ENCODE measurements at places on chromosomes 7 and 10. TPM values are rescaled to one million over a fixed set of nuclear protein-coding genes. Genes with fewer than 3 reads are reported as not detected.
A peak's percentile ranks its signal among the peaks of the same experiment; 100 is the strongest.

DNA sequence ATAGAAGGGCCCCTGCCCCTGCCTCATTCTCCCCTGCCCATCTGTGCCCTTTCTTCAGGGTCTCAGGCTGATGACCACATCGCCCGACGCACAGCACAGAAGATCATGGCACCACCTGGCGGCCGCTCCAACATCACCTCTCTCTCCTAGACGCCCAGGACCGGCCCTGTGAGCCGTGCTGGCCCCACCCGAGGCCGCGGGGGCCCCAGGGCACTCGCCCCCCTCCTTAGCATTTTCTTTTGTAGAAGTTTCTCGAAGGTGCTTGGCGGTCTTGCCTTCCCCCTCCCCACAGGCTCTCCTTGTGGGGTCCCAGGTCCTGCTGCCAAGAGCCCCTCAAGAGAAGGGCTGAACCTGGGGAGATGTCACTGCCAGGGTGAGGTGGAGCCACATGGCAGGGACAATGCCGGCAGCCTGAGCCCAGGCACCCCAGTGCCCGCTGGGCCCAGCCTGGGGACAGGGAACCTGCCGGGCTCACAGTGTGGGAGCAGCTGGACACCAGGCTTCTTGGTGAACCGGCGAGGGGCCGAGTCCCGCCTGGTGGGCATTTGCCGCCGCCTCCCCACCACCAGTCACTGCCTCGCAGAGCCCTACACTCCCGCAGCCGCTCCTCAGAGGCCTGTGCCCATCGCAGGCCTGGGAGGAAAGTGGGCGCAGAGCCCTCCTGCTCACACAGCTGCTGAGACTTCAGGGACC lies 18.2 kb downstream of the DPYSL4 start:
- DNase-seq: no peak

DNA sequence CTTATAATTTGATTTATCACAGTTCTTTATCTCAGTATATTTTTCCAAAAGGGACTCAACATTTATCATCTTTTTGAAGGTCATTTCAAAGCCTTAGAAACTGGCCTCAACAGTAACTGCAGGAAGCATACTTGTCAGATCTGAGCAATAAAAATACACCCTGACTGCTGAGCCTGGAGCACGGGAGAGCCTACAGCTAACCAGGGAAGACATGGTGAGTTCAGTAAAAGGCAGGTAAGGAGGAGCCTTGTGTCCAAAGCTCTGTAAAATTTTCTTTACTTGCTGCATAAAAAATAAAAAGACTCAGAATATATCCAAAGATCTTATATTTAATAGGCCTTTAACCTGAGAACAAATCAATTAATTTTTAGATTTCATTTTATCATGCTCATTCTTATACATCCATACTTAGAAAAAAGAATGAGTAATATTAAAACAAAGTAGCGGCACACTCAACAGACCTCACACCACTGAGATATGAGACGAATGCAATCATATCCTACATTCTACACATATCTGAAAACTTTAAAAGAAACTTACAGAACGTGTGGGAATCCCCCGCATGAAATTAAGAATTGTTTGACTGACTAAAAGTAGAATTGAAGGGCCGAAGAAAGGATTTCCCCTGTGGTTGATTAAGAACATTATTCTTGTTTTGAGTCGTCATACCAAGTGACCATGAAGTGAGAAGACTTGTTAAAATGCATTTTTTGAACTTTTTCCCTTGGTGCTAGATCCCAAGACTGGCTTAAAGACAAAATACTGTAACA lies 296.4 kb upstream of the MKLN1 start:
- DNase-seq: no peak

DNA sequence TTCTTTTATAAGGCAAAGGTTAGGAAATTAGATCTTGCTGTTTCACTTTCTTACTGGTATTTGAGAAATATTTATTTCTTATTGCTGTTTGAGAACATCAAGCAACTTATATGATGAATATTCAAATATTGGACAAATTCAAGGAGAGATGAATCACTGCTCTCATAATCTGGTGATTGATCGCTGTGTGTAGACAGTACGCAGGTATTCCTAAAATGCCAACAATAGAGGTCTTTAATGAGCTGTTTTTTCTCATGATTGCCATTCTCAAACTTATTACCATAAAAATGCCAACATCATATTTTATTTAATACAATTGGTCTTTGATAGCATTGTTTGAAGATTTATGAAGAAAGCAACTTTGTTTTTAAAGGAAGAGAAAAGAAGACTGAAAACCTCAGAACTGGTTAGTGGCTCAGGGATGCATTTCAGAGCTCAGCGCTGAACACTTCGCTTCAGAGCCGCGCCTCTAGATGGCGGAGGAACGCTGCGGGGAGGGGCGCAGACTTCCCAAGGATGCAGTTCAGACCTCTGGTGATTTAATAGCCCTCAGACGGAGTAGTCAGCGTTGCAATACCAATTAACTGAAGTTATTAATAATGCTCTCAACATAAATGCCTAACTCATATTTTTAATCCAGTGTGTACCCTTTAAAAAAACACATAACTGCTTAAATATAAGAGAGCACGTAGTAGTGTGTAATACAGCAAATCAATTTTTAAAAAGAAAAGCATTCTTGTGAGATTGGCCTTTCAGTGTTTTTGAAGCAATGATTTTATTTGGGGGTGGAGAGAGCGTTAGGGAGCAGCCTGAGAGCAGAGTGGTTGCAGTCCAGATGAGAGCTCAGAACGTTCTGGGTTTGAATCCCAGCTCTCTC lies 38.5 kb upstream of the STEAP4 start:
- DNase-seq: peak; percentile 82

- DNase-seq: no peak
Measured at GRCh38 chr10:104707602-104708459, 66.7 kb downstream of the SORCS3 start.

GRCh38 chr7:134908289-134908688 lies 78.0 kb upstream of the AGBL3 start:
- no peak for DNase-seq

DNA sequence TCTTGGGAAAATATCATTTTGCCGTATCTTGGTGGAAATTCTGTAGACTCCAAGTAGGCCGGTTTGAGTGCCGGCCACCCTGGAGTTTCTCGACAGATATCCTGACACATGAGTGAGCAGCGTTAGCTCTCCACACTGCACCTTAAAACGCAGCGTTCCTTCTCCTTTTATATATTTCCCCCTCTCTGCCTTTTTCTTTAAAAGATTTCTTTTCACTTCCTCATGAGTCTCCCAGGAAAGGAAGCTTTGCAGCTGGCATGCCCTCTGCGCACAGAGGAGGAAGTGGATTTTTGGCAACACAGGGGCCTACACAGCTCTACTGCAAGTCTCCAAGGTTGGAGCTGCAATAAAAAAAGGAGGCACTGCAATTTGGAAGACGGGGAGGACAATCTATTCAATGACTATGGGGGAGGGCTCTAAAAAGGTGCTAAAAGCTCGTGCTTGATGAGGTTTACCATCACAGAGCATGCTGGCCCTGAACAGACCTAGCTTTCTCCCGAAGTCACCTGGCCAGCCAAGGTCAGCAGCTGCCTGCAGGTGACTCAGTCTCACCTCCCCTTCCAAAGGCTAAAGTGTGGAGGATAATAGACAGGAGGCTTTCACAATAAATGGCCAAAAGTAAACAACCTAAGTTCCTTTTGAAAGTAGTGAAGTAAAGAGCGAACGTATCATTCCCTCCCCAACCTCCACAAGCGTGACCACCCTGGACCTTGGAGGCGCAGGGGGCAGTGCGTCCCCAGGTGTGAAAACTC lies 252.8 kb downstream of the ZMYND11 start:
- no peak for DNase-seq

- peak; percentile 88 for DNase-seq
Measured at GRCh38 chr10:49398000-49398861, 2.3 kb upstream of the DRGX start.

- no peak for DNase-seq
Measured at GRCh38 chr7:2720024-2720423, 32.0 kb downstream of the AMZ1 start.

DNA sequence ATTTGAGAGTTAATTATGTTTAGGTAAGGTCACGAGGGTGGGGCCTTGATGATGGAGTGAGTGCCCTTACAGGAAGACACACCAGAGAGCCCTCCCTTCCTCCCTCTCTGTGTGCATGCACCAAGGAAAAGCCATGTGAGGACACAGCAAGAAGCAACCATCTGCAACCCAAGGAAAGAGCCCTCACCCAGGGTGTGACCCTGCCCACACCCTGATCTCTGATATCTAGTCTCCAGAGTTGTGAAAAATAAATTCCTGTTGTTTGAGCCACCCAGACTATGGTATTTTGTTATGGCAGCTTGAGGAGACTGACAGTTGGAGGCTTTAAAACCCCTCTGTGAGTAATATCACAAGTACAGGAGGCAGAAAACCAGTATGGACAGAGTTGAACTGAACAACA lies 15.0 kb upstream of the MCM10 start:
- no peak for DNase-seq

DNA sequence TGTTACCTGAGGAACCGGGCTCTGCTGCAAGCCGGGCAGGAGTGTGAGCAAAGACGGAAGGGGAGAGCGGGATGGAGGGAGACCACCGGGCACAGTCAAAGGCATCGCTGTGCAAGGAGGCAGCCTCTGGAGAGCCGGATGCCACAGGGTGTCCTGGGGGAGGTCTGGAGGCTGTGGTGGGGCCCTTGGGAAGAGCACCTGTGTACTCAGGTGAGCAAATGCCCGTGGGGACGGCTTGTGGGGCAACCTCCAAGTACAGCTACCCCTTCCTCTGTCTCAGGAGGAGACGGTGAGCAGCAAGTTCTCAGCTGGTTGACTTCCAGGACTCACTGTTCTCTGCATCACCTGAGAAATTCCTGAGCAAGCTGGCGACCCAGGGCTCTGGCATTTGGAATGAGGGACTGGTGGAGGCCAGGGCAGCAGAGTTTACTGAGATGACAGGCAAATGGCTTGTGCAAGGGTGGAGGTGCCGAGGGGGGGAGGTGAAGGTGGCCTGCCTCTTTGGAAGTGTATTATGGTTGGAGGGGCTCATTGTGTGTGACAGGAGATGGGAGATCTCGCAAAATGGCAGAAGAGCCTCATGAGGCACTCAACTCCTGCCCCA lies 345.2 kb upstream of the SHH start:
- DNase-seq: no peak

DNA sequence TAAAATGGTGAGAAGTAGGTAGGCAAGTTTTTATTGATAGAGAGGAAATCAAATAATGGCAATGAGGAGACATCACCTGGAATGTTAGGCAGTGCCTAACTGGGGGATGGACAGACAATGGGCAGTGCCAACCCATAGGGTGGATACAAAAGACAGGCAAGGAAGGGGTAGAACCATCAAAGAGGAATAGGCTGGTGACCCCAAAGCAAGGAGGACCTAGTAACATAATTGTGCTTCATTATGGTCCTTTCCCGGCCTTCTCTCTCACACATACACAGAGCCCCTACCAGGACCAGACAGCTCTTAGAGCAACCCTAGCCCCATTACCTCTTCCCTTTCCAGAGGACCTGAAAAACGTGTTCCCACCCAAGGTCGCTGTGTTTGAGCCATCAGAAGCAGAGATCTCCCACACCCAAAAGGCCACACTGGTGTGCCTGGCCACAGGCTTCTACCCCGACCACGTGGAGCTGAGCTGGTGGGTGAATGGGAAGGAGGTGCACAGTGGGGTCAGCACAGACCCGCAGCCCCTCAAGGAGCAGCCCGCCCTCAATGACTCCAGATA lies 30.0 kb downstream of the PRSS2 start:
- no peak for DNase-seq

DNA sequence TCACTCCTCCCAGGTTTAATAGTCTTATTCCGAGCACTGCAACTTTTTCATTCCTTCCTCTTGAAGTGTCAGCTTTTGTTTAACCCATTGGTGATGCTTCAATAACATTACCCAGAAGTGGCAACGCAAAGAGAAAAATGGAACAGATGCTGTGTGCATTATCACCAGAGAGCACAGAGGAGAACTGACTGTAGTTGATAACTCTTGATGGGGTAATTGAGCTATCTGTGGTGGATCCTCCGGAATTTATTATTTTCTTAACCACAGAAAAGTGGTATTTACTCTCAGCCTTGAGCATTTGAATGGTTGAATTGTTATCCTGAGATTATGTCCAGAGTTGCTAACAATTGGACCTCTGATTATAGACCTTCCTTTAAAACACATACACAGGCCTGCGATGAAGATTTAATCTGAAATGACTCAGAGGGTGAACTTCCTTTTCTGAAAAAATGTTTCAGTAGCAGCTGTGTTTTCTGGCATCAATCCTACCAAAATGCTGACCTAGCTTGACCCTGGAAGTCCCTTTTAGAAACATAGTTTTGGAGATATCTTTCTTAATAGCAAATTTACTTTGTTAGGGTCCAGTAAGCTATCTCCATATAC lies 1584.4 kb upstream of the LRRTM3 start:
- DNase-seq: no peak

GRCh38 chr10:66964946-66965345 lies 39.1 kb downstream of the LRRTM3 start:
- DNase-seq: peak; percentile 35

DNA sequence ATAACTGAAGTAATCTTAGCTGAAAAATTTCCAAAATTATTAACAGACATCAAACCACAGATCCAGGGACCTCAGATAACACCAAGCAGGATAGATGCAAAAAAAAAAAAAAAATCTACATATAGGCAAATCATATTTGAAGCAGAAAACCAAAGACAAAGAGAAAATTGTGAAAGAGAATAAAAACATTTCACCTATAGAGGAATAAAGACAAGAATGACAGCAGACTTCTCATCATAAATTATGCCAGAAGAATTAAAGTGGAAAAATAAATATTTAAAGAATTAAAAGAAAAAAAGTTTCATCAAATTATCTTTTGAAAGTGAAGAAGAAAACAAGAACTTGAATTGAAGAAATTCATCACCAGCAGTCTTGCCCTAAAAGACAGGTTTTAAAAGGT lies 467.5 kb downstream of the GPAM start:
- no peak for DNase-seq

DNA sequence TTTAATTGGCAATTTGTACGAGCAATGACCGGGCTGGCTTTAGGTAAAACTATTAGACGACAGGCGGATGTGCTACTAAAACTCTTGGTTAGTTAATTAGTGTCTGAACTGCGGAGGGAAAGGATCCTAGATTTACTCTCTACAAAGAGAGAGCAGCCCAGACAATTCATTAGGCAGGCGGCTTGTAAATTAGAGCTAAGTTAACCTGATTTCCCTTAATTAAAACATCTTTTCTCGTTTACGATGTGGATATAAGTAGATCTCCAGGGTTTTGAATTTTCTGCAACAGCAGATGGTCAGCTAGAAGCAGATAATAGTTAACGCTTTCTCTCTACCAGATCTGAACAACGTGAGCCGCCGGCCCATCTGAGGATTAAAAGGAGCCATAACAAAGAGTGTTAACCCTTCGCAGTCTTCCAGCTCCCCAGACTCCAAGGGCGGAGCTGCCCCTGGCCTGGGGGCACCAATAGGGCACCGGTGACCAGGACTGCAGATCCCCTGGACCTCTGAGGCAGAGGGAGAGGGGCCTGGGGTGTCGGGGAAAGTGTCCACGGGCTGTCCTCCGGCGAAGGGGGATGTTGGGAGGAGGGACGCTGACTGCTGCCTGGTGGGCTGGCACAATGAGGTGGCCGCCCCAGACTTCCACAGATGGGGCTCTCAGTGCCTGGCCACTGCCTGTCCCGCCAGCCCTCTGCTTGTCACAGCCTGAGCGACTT lies 6.3 kb upstream of the UNCX start:
- DNase-seq: peak; percentile 89

Gene FZD1
- total RNA-seq: 10.9 TPM

Gene GIMAP4
- not detected for total RNA-seq

Gene YAE1
- total RNA-seq: 33.6 TPM

Gene JAKMIP3
- 0.31 TPM for total RNA-seq

Gene TBC1D12
- 6.6 TPM for total RNA-seq

Gene PNLIPRP3
- not detected for total RNA-seq

Gene SPDYE1
- not detected for total RNA-seq

Gene PKD1L1
- total RNA-seq: 0.09 TPM
